Testis (tissue), 5 donors: ENCODE measurements at places on chromosomes 6 and 20. TPM values are rescaled to one million over a fixed set of nuclear protein-coding genes. Genes with fewer than 3 reads are reported as not detected.

ARMH2 gene
- total RNA-seq = 3.4 TPM

RGS17 gene
- 3.1 TPM for total RNA-seq

PTCHD4 gene
- 1.6 TPM for total RNA-seq

HLA-DRB5 gene
- 0.56 TPM for total RNA-seq

CCN6 gene
- 3.5 TPM for total RNA-seq

GJA10 gene
- not detected for total RNA-seq

BPIFA1 gene
- total RNA-seq = not detected
